ENCODE measurements at places on chromosomes 5 and 9.

- no peak for DNase-seq
These were observed 250.4 kb downstream of the FSTL4 start for GRCh38 chr5:133361922-133362321.

DNA sequence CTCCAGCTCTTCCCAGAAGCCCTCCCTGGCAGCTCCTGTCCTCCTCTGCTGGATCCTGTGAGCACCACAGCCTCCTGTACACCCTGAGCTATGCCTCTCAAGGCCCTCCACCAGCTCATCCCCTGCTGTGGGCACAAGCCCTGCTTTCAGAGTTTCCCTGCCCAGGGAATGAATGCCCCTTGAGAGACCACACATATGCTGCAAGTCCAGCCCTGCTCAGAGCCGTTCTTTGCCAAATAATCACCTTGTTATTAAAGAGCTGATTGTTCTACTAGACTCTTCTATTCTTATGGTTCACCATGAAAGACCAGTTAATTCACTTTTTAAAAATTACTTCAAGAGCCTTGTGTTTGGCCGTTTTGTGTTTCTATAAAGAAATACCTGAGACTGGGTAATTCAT lies 121.5 kb downstream of the MVB12B start:
- no peak for DNase-seq

- DNase-seq: no peak
These were observed 64.3 kb downstream of the ANGPTL2 start for GRCh38 chr9:127058011-127058644.

DNA sequence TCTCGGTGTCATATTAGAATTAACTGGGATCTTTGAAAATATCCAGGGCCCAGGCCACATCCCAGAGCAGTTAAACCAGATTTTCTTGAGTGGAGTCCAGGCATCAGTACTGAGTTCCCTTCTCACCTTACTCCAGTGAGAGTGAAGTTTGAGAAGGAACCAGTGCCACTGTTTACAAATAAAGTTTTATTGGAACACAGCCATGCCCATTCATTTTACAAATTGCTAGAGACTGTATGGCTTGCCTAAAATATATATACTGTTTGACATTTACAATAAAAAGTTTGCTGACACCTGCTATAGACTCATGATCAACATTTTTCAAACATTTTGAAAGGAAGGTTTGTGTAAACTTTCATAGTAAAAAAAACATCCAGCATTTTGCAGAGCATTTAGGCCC lies 63.7 kb upstream of the DMRT3 start:
- DNase-seq: no peak

DNA sequence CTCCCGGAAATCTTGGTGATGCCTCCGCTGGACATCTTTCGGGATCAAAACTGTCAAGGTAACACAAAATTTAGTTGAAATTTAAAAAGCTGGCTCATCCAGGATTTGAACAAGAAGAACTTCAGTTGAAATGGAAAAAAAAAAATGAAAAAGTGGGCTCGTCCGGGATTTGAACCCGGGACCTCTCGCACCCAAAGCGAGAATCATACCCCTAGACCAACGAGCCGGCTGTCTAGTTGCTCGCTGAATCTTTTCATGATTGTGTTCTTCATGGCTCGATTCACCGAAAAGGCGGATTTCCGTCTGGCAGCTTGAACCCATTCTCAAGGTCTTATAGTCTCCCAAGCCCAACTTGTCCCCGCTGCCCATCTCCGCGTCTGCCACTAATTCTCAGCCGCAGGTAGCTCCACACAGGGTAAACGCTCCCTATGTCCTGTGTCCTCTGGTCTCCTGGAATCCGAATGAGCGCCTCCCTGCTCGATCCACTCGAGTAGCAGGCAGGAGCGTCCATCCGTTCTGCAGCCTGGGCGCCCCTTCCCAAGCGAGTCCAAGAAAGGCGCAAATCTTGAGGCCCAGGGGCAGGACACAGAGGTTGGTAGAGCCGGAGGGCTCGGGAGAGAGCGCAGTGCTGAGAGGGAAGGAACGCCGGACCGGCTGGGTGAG lies 16.2 kb downstream of the TRIM7 start:
- DNase-seq: peak; percentile 83

DNA sequence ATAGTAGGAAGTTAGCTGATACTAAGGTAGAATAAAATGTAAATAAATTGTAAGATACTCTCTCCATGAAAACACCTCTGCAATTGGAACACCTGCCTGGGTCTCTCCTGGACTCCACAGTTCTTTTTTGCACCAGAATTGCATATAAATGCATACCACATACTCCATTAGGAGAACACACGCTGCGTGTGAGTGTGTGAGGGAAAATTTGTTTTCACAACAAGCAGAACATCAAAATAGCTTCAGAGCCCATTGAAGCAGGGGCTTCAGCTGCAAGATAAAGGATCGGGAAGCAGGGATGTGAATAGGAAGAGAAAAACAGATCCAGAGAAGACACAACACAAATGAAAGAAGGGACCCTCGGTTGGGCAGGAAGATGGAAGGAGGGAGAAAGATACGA lies 389.8 kb upstream of the BRINP1 start:
- DNase-seq: no peak

Data from activated CD4-positive, alpha-beta T cell treated with anti-CD3 and anti-CD28 coated beads, Interleukin-2, amount 50 U/mL, for 24 hours (primary cell).